Activated T-cell treated with anti-CD3 and anti-CD28 coated beads, Interleukin-2, amount 50 U/mL, for 4 hours (primary cell): ENCODE measurements at places on chromosomes 3 and 15. TPM values are rescaled to one million over a fixed set of nuclear protein-coding genes. Genes with fewer than 3 reads are reported as not detected.

ZBBX gene
- not detected for total RNA-seq

SERPINI2 gene
- not detected for total RNA-seq

SPTBN5 gene
- total RNA-seq: 0.46 TPM

OSBPL10 gene
- 3.2 TPM for total RNA-seq

IL5RA gene
- total RNA-seq: 0.35 TPM

ZMYND10 gene
- 1.0 TPM for total RNA-seq

LRRC49 gene
- not detected for total RNA-seq

VIPR1 gene
- total RNA-seq: 4.7 TPM

HTR3E gene
- not detected for total RNA-seq

SHC4 gene
- 2.2 TPM for total RNA-seq

MAP3K13 gene
- total RNA-seq: 8.8 TPM

ESYT3 gene
- total RNA-seq: 0.19 TPM

KLHL40 gene
- total RNA-seq: not detected

AMIGO3 gene
- total RNA-seq: 0.11 TPM

SMAD6 gene
- 0.05 TPM for total RNA-seq

GHSR gene
- not detected for total RNA-seq

CFAP20DC gene
- total RNA-seq: 0.38 TPM

DAZL gene
- total RNA-seq: 0.08 TPM

OR5H15 gene
- total RNA-seq: not detected

RBPMS2 gene
- 0.22 TPM for total RNA-seq

THPO gene
- not detected for total RNA-seq

PARP15 gene
- 2.7 TPM for total RNA-seq

CNTN6 gene
- not detected for total RNA-seq

SECISBP2L gene
- total RNA-seq: 14.9 TPM

GOLGA8Q gene
- total RNA-seq: 0.13 TPM

P2RY14 gene
- 0.20 TPM for total RNA-seq

TMEM212 gene
- not detected for total RNA-seq

GOLGA6D gene
- not detected for total RNA-seq

TAGLN3 gene
- total RNA-seq: 1.8 TPM

FOXB1 gene
- 0.46 TPM for total RNA-seq

ZSCAN2 gene
- 6.3 TPM for total RNA-seq

UCN2 gene
- total RNA-seq: not detected
